Motor neuron (in vitro differentiated cells): ENCODE measurements at places on chromosomes 6 and 20. TPM values are rescaled to one million over a fixed set of nuclear protein-coding genes. Genes with fewer than 3 reads are reported as not detected.

Gene FAM217A
- total RNA-seq, result 0.09 and 0.13 TPM in 2 replicates

Gene RAE1
- total RNA-seq, result 34.9 and 37.7 TPM in 2 replicates

Gene CPXM1
- 4.5 and 15.3 TPM in 2 replicates for total RNA-seq

Gene STK4
- total RNA-seq, result 38.0 and 40.7 TPM in 2 replicates
